ENCODE measurements at places on chromosomes 11 and 22.

DNA sequence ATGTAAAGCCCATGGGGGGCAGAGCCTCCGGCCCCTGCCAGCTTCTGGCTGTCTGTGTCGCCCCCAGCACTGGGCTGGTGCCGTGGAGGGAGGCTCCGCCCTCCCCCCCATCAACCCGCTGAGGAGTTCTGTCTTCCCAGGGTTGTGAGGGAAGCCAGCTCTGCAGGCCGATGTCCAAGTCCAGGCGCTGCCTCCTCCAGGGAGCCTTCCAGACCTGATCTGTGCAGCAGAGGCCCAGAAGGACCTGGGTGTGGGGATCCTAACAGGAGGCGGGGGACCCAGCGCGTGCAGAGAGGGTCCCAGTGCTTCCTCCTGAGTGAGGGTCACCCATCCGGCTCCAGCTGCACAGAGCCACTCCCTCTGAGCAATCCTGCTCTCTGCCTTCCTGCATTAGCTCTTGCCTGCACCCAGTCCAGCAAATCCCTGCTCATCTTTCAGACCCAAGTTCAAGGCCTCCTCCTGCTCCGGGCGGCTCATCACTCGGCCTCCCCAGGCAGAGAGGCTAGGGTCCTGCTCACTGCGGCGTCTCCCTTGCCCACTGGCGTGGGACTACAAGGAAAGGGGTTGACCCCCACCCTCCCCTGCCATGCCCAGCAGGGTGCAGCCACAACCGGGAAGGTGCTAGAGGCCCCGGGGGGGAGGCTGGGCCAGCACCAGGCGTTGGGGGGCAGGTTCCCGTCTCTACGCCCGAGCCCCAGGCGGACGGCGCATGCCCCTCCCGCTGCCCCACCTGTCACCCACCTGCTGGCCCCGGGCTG lies 16.4 kb downstream of the PRR33 start:
- DNase-seq: no peak

GRCh38 chr11:10973416-10973815 lies 115.6 kb upstream of the ZBED5 start:
- DNase-seq: no peak

DNA sequence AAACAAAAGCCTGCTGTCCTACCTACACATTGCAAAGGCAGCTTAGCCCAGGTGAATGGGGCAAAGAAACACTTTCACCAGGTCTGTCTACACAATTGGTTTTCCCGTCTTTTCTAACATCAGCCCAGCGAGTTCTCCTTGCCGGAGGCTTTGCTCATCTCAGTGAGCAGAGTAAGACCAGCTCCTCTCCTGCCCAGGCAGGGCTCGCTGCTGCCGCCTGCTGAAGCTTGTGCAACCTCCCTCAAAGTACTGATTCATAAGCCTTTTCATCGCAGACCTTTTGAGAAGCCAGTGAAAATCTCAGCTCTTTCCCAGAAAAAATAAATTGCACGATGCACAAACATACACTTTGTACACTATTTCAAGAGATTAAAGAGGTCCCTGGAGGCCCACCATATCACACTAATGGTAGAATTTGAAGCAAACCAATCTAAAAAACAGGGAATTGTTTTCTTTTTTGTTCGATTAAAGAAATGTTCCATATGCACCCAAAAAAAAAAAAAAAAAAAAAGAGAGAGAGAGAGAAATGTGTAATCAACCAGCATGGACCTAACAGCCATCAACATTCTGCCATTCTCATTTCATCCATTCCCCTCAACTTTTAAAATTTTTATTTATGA lies 328.1 kb upstream of the MPPED2 start:
- no peak for DNase-seq

DNA sequence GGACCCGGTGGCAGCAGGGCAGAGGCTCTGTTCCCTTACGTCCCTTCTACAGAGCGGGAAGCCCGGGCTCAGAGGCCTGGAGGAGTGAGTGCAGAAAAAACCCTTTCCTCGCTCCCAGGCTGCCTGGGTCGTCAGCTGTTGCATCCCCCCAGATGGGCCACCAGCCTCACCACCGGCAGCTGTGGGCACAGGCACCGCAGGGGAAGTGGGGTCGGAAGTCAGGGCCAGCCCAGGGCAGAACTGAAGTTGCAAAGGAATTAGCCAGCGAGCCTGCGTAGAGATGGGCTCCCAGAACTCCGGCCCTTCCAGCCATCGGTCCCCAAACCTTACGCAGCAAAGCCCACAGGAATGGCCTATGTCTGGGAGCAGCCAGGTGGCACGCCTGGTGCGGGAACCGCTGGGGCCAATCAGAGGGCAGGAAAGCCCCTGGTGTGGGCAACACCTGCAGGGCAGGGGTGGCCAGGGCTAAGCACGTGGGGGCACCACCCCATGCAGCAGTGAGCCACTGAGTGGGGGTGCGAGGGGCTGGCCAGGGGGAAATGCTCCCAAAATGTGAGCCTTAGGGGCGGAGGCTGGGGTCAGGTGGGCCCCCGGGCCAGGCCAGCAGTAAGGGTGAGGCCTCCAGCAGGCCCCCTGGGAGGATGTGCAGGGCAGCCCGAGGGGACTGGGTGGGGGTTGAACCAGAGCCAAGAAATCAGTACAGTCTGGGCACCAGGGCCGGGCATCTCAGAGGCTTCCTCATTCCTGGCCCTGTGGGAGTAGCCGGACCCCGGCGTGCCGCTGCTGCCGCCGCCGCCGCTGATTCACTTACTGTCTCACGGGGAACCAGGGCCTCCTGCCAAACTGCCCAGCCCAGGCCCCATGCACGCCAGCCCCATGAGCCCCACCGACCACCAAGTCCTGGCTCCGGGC lies 58.2 kb downstream of the WNT7B start:
- DNase-seq: no peak

DNA sequence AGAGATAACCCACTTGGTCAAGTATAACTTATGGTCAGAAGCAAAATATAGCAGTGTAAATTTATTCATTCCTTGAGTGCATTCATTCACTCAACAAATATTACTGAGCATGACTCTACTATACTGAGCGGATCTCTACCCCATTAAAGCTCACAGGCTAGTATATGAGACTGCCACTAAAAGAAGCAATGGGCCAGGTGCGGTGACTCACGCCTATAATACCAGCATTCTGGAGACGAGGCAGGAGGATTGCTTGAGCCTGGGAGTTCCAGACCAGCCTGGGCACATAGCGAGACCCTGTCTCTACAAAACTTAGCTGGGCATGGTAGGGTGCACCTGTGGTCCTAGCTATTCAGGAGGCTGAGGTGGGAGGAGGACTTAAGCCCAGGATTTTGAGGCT lies 197.6 kb upstream of the BLID start:
- no peak for DNase-seq

DNA sequence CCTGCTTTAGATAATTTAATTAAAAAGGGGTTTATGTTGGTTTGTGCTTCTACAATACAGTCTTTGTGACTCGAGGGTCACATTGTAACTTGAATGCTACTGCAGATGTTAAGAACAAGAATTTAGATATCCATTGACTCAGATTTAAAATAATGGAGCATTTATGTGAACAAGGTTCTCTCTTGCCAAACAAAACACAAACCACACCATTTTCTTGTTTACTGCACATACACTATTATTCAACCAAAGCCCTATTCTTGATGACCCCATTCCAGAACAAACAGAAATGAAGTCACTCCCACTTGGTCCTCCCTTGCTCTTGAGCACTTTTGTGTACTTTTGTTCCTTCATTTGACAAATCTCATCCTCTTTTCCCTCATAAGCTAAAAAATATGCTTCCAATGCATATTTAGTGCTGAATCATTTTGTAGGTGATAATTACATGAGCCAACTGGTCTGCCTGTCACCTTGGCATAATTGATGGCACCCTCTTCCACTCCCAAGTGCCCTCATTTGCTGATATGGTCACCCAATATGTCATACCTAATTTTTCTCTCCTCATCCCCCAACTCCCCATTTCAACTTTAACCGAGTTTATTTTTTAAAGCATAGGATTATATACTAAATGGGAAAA lies 2.8 kb downstream of the C11orf71 start:
- no peak for DNase-seq

DNA sequence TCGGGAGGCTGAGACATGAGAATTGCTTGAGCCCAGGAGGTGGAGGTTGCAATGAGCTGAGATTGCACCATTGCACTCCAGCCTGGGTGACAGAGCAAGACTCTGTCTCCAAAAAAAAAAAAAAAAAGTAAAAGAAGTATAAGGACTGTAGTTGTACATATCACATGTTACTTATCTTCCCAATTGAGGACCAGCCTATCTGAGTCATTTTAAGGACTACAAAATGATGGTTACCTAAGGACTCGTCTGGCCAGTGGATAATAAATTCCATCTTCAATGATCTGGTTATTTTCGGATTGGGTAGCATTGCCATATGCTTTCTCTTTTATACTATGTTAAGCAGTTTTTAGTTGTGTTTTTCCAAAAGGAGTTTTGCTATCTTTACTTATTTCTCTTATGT lies 55.3 kb downstream of the PPFIA1 start:
- no peak for DNase-seq

- DNase-seq: no peak
These were observed 1.1 kb upstream of the RPLP2 start for GRCh38 chr11:808427-809286.

DNA sequence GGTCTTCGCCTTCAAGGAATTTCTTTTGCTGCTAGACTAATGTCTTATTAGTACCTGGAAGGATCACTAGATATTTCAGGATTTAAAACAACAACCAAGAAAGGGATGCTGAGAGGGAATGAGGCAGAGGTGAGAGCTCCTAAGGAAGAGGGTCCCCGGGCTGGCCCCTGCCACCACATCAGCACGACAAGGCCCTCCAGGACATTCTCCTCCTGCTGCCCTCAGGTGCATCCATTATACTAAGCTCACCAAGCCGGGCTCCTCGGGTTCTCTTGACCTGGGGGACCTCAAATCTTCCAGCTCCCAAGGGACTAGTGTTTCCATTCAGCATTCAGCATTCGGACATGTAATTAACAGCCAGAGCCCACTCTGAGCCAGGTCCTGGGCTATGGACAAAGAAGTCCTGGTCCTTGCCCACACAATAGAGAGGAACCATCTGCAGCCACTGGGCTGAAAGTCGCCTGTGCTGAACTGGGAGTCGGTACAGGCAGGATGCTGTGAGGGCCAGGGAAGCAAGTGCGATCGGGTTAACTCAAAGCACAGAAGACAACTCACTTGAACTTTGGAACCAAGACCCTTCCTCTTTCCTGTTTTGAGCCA lies 29.4 kb upstream of the OAF start:
- no peak for DNase-seq

DNA sequence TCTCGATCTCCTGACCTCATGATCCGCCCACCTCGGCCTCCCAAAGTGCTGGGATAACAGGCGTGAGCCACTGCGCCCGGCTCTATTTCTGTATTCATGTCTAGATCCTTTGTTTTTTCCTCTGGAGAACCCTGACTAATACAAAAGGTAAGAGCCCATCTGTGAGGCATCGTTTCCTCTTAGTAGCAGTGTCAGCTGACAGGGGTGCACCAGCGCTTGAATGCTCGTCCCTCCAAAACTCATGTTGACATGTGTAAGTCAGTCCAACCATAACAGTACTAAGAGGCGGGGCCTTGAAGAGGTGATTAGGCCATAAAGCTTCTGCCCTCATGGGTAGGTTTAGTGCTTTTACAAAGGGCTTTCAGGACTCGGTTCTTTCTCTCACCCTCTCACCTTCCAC lies 470.1 kb upstream of the B3GAT1 start:
- DNase-seq: no peak

DNA sequence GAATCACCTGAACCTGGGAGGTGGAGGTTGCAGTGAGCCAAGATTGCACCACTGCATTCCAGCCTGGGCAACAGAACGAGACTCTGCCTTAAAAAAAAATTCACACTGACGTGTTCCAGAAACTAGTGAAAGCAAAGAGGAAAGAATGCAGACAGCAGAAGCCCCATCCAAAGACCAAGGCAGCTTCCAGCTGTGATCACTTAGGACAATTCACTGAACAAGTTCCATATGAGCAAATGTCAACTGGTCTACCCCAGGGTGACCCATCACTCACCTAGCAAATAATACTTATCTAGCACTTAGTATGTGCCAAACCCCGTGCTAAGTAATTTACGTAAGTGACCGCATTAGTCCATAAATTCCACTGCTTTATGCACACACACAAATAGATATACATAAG lies 138.9 kb downstream of the LARGE1 start:
- no peak for DNase-seq

GRCh38 chr11:118643995-118644345 lies 35.5 kb downstream of the TREH start:
- DNase-seq: no peak
